Uterus (tissue), 4 donors: ENCODE measurements at places on chromosomes 7 and 10.
A peak's percentile ranks its signal among the peaks of the same experiment; 100 is the strongest.

- no peak for DNase-seq
Measured at GRCh38 chr10:124027031-124027611, 66.3 kb downstream of the CHST15 start.

DNA sequence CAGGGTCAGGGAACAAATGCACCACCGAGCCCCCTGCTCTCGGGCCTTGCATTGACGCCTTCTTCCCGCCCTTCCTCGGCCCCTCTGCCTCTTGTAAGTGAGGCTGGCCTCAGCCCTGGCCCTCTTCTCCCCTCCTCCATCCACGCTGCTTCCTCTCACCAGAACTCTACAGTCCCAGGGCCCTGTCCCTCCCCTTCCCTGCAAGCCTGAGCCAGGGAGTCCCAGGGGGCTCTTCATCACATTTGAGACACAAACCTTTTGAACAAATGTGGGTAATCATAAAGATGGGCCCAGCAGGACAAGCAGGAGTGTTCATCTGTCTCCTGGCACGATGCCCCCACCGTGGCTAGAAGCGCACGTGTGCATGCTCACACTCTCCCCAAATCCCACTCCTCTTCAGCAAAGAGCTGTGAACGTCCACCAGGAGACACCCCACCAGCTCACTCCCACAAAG is 57.7 kb downstream of the SLIT1 start:
- DNase-seq, result no peak

- DNase-seq, result no peak
Measured at GRCh38 chr10:24718031-24718855, 5.4 kb downstream of the ARHGAP21 start.

DNA sequence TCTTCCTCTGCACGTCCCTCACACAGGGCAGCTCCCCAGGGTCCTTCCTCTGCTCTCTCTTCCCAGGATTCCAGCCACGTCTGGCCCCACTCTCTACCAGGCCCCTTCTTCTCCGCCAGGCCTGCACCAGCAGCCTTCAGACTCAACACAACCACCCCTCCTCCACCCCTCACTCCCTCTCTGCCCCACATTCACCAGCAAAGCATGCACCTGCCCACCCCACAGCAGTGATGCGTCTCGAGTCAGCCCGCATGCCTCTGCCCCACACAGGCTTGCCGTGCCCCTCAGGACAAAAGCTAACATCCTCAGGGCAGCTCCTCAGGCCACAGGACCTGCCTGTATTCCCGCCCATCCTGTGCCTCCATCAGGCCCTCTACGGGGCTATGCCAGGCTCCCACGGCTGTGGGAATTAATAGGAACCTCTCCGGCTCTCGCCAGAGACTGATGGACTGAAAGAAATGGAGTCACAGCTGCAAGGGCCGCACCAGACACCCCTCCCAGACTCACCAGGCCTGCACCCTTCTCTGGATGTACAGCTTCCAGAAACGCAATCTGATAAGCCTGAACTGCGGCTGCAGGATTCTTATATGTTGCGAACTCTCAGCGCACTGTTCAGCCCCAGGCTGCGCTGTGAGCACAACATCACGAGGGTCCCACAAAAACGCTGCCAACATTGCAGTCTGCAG is 100.1 kb downstream of the CYTH3 start:
- DNase-seq, result no peak

DNA sequence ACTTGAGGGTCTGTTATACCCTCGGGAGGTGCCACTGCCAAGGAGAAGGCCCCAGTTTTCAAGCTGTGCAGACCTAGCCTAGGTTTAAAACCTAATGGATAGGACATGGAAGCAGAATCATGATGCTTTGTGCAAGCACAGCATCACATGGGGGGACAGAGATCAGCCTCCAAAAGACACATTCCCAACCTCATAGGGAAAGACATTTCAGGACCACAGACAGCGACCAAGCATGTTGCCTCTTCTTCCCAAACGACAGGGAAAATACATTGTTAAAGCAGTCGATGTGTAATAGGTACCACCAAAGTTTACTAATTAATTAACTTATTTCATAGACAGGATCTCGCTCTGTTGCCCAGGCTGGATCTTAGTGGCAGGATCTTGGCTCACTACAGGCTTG is 573.9 kb downstream of the TCERG1L start:
- no peak for DNase-seq

DNA sequence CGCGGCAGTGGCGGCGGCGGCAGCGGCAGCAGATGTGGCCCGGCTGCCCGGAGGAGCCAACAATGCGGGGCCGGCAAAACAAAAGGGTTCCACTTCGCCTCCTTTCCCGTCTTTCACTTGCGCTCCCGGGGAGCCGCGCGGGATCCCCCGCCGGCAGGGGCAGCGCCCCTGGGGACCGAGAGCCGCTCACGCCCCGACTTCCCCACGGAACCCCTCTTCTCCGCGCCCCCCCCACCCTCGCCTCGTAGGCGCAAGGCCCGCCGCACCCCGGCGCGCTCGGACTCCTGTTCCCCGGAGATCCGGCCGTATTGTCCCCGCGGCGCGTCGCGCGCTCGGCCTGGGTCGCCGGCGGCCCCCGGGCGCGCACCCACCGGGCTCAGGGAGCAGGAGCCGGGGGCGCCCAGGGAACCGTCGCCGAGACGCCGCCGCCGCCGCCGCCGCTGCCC is 854 bp downstream of the CTBP2 start:
- peak; percentile 43 for DNase-seq

GRCh38 chr10:3538291-3538655 is 246.7 kb downstream of the KLF6 start:
- no peak for DNase-seq

DNA sequence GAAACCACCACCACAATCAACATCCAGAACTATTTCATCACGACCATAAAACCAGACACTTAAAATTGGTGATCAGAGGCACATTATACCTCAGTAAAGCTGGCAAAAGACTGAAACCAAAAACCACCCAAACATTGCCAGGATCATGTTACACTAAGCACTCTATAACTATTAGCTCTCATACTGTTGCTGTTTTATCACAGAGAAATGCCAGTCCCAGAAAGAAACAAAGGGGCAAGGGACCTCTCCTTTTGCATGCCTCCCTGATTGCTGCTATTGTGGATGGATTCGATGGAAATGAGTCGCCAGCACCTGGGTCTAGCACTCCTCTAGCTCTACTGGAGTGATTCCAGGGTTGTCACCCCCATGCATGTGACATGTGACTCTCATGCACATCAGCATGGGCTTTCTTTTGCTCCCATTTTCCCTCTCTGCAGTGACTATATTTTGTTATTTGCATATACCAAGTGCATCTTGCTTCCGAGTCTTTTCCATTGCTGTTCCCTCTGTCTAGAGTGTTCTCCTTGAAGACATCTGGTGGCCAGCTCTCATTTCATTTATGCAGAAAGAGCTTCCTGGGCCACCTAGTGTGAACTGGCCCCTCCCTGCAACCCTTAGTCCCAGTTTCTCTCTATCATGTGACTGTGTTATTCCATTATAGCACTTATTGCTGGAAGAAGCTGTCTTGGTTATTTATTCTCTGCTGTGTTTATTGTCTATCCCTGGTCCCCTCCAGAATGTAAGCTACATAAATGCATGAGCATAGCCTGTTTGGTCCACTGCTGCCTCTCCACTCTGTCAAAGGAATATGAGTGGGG is 300.6 kb downstream of the PLXNA4 start:
- no peak for DNase-seq

- DNase-seq, result no peak
Measured at GRCh38 chr7:17166824-17167379, 131.6 kb upstream of the AHR start.

GRCh38 chr7:27763983-27764508 is 24.1 kb downstream of the TAX1BP1 start:
- DNase-seq, result no peak

GRCh38 chr10:21831986-21832820 is 171.3 kb downstream of the DNAJC1 start:
- DNase-seq, result no peak

GRCh38 chr7:104993217-104993862 is 20.7 kb upstream of the KMT2E start:
- DNase-seq, result no peak
